ENCODE measurements at places on chromosomes 5 and 9.

DNA sequence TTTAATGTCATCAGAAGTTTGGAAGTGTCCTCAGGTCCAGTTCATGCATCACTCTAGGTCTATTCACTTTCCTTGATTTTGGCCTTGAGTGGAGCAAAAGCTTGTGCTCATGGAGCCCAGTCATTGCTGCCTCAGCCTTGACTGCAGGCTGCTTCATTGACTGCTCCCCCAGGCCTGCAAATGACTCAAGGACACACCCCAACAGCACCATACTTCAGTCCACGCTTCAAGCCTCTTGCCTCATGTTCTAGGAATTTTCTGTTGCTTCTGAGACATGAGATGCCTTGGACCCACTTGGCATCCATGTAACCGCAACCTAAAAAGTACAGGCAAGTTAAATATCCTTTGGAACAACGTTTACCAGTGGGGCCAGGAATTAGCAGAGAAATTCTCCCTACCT lies 193.7 kb downstream of the PIK3R1 start:
- no peak for DNase-seq

DNA sequence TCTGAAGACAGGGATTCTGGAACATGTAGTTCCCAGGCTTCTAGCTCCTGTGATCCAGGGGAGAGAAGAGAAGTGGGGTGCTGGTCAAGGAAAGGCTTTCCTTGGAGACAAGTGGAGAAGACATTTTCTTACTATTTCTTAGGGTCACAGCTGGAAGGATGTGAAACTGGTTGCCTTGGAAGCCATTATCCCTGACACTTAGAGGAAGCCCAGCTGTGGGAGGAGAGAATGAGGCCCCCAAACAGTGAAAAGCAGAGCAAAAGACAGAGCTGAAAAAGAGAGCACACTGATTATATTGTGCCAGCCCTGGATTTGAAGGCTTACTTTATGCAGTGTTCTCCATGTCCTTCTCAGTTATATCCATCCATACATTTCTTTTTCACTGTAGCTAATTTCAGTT lies 17.5 kb upstream of the SHB start:
- DNase-seq = no peak

DNA sequence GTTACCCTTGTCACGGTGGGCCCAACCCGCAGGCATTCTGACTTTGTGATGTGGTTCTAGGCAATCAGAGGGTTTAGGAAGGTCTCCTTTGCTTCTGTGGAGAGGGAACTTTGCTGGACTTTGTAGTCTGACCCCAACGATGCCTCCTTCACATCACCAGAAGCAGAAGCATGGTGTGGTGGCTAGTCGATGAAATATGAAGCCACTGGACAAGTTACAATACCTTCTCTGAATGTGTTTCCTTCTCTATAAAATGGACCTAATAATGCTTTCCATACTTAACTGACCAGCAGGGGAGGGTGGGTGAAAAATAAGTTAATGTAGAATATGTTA lies 607 bp downstream of the SPEF2 start:
- DNase-seq = no peak

GRCh38 chr5:174303035-174303434 lies 257.5 kb downstream of the NSG2 start:
- DNase-seq = no peak

GRCh38 chr9:115035841-115036612 lies 81.9 kb downstream of the TNC start:
- peak; percentile 70 for DNase-seq

All from stimulated activated CD4-positive, alpha-beta T cell treated with anti-CD3 and anti-CD28 coated beads, Interleukin-15, amount 100 ng/mL, for 24 hours (primary cell).